ENCODE measurements at places on chromosomes 7 and 10. TPM values are rescaled to one million over a fixed set of nuclear protein-coding genes. Genes with fewer than 3 reads are reported as not detected.

C10orf90 gene
- not detected for total RNA-seq

ITGB1 gene
- 1,103 TPM for total RNA-seq

LOXL4 gene
- 0.38 TPM for total RNA-seq

SMO gene
- total RNA-seq: 5.2 TPM

OR2A1 gene
- not detected for total RNA-seq

PSD gene
- not detected for total RNA-seq

LRIT1 gene
- not detected for total RNA-seq

EMX2 gene
- not detected for total RNA-seq

CALN1 gene
- not detected for total RNA-seq

MRPS17 gene
- total RNA-seq: 17.0 TPM

VIPR2 gene
- total RNA-seq: not detected

Data from vein endothelial cell (primary cell).